ENCODE measurements at places on chromosomes 5 and 9. TPM values are rescaled to one million over a fixed set of nuclear protein-coding genes. Genes with fewer than 3 reads are reported as not detected.

GRCh38 chr5:80763873-80764647, 109.3 kb upstream of the DHFR start:
- H3K27ac ChIP-seq: no peak overlapping the region
- H3K4me3 ChIP-seq: no peak overlapping the region
- no peak for DNase-seq
- no peaks in the 10 kb centered on the region for H3K27me3 ChIP-seq
- no peaks in the 10 kb centered on the region for H3K36me3 ChIP-seq
- no peaks in the 10 kb centered on the region for H3K4me1 ChIP-seq

CDH9 gene
- total RNA-seq: not detected

ORM2 gene
- not detected for total RNA-seq

DNA sequence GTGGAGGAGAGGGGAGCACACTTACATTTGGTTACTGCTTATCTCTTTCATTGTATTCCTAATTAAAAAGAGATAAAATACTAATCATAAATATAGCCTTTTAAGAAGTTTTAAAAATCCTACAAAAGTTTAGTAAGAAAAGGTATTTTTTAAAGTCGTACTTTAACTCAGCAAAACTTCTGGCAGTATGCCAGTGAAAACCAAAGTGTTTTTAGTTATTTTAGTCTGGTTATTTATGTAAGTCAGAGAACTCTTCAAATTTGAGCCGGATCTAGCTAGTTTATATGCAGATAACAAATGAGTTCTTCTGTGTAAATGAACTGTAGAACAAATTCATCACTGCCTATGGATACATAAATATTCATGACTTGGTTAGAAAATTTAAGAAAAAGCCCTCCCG, 36.5 kb upstream of the ANKDD1B start:
- H3K4me1 ChIP-seq: peaks cover 5% of the 10 kb centered on the region
- H3K27me3 ChIP-seq: no peaks in the 10 kb centered on the region
- H3K36me3 ChIP-seq: peaks cover 29% of the 10 kb centered on the region
- no peak for DNase-seq

DNA sequence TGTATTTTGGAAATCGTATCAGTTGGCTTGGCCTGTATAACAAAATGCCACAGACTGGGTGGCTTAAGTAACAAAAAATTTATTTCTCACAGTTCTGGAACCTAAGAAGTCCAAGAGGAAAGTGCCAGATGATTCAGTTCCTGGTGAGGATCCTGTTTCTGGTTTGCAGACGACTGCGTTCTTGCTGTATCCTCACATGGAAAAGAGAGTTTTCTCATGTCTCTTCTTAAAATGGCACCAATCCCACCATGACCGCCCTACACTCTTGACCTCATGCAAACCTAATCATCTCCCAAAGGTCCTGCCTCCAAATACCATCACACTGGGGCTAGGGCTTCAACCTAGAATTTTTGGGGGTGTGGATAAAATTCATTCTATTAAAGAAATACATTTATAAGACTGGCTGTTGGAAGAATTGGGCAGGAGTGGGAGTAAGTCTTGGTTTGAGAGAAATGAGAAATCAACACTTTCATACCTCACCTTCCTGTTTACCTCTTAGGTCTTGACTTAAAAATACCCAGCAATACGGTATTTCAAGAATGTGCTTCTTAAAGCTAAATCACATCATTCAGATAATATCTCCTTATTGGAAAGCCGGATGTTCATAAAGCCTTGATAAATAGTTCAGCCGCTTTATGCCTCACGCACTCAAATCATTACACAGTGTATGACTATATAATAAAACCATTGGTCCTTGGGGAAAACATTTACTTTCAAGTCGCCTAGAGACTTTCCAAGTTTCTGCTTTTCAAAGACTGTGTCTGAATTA, 28.7 kb downstream of the PTTG1 start:
- no peak overlapping the region for H3K4me3 ChIP-seq
- DNase-seq: no peak
- H3K27me3 ChIP-seq: no peaks in the 10 kb centered on the region
- no peaks in the 10 kb centered on the region for H3K4me1 ChIP-seq

PCDHB5 gene
- 3.3 TPM for total RNA-seq

DNA sequence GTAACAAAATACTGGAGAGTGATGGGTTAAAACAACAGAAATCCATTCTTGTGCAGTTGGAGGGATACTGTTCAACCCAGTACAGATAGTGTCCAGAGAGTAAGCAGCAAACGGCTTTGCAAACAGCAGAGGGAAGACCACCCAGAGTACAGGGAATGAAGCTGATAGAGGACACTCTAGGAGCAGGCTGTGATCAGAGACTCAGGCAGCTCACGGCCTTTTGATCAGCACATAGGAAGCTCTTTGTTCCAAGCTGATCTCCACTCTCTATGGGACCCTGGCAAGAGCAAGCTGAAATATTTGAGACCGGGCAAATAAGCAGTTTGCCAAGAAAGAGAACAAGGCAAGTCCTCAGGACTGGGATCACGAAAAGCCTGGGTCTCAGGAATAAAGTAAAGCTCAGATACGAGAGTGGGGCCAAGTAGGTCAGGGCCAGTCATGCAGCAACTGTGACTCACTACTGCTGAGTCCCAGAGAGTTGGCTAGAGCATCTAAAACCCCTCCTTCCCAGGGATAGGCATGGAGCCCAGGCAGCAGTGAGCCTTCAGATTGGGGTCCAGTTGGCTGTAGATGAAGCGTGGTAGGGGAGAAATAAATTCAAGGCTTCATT, 52.4 kb downstream of the MELK start:
- no peak overlapping the region for H3K27ac ChIP-seq
- DNase-seq: peak; percentile 48
- H3K4me1 ChIP-seq: no peaks in the 10 kb centered on the region
- no peaks in the 10 kb centered on the region for H3K27me3 ChIP-seq
- no peak overlapping the region for H3K4me3 ChIP-seq

GRCh38 chr5:57383093-57383861, 99.3 kb downstream of the ACTBL2 start:
- no peaks in the 10 kb centered on the region for H3K27me3 ChIP-seq
- H3K36me3 ChIP-seq: no peaks in the 10 kb centered on the region
- DNase-seq: no peak
- no peak overlapping the region for H3K27ac ChIP-seq
- no peak overlapping the region for H3K4me3 ChIP-seq

GARIN3 gene
- not detected for total RNA-seq

All from heart left ventricle (tissue), 16 donors.